ENCODE measurements at places on chromosomes 2 and 18. TPM values are rescaled to one million over a fixed set of nuclear protein-coding genes. Genes with fewer than 3 reads are reported as not detected.

- no peak overlapping the region for H3K27ac ChIP-seq
- H3K4me3 ChIP-seq, result no peak overlapping the region
- DNase-seq, result no peak
- no peaks in the 10 kb centered on the region for H3K36me3 ChIP-seq
- H3K4me1 ChIP-seq, result peaks cover 4% of the 10 kb centered on the region
Measured at GRCh38 chr2:113070606-113070975, 2.8 kb downstream of the IL1F10 start.

DNA sequence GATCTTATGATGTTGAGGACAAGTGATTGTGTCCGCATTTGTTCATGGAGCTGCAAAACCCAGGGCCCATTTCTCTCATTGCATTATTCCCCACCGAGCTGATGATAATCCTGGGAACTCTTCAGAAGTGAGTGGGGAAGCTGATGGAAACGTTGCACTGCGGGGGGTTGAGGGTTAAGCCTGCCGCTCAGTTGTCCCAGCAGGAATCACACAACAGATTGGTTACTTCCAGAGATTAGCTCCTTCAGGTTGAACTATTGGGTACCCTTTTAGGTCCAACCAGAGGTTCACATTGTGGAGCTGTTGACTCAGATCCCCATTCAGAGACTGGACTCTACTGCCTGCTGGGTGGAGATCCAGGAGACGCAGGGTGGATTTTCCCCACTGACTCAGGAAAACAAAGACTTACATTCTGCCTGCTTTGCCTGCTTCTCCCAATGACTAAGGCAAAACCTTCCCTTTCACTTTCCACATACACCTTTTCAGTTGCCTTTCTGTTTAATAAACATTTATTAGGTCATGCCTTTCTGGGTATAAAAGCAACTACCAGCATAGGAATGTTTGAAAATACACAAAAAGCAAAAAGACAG is 286.4 kb downstream of the TXNL1 start:
- no peaks in the 10 kb centered on the region for H3K27me3 ChIP-seq
- no peaks in the 10 kb centered on the region for H3K4me1 ChIP-seq
- no peaks in the 10 kb centered on the region for H3K36me3 ChIP-seq

DNA sequence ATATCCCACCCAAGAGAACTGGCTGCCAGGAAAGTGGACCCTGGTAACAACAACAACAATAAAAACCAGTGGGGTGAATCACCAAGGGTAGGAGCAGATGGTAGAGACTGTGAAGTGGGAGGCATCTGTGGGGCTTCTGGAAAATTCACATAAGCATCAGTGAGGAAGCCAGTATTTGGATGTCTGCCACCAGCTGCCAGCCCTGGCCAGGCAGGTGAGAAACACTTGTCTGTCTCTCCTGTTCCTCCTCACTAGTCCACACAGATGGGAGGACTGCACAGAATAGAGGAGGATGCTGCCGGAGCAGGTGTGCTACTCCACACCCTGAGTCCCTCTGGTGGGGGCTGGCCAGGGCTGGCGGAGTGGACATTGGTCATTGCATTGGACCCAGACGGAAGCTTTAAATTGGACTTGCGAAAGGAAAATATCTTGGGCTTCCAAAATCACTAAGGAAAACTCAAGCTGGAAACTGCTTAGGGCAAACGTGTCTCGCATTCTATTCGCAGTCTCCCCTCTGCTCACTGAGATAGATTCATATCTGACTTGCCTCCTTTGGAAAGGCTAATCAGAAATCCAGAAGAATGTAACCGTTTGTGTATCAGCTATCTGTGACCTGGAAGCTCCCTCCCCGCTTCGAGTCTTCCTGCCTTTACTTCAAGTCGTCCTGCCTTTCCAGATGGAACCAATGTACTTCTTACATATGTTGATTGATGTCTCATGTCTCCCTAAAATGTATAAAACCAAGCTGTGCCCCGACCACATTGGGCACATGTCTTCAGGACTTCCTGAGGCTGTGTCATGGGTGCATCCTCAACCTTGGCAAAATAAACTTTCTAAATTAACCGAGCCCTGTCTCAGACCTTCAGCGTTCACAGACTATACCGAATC is 69.1 kb downstream of the NAB1 start:
- H3K4me1 ChIP-seq, result peaks cover 81% of the 10 kb centered on the region
- no peaks in the 10 kb centered on the region for H3K27me3 ChIP-seq
- DNase-seq, result peak; percentile 63
- no peaks in the 10 kb centered on the region for H3K36me3 ChIP-seq
- peak overlapping the region; percentile 97 for H3K27ac ChIP-seq
- peak overlapping the region; percentile 62 for H3K4me3 ChIP-seq

Gene LIMS4
- 3.1 TPM for total RNA-seq
